ENCODE measurements at places on chromosomes 6 and 20.

- H3K36me3 ChIP-seq: peaks cover 35% of the 10 kb centered on the region
- H3K27me3 ChIP-seq: no peaks in the 10 kb centered on the region
- no peak for DNase-seq
- no peaks in the 10 kb centered on the region for H3K4me1 ChIP-seq
Measured at GRCh38 chr20:49291200-49291599, 13.3 kb upstream of the ZNFX1 start.

GRCh38 chr6:4655196-4656025 is 120.8 kb upstream of the CDYL start:
- no peak for DNase-seq
- H3K4me3 ChIP-seq: no peak overlapping the region
- H3K4me1 ChIP-seq: peaks cover 9% of the 10 kb centered on the region

GRCh38 chr20:31945785-31946184 is 6.1 kb downstream of the PDRG1 start:
- peaks cover 6% of the 10 kb centered on the region for H3K27me3 ChIP-seq
- peaks cover 16% of the 10 kb centered on the region for H3K4me1 ChIP-seq
- no peak overlapping the region for H3K27ac ChIP-seq
- peaks cover 17% of the 10 kb centered on the region for H3K36me3 ChIP-seq
- H3K4me3 ChIP-seq: no peak overlapping the region

GRCh38 chr6:32752580-32752979 is 10.8 kb downstream of the HLA-DQB2 start:
- no peak for DNase-seq
- no peaks in the 10 kb centered on the region for H3K36me3 ChIP-seq
- no peaks in the 10 kb centered on the region for H3K4me1 ChIP-seq
- no peaks in the 10 kb centered on the region for H3K27me3 ChIP-seq
- no peak overlapping the region for H3K4me3 ChIP-seq

DNA sequence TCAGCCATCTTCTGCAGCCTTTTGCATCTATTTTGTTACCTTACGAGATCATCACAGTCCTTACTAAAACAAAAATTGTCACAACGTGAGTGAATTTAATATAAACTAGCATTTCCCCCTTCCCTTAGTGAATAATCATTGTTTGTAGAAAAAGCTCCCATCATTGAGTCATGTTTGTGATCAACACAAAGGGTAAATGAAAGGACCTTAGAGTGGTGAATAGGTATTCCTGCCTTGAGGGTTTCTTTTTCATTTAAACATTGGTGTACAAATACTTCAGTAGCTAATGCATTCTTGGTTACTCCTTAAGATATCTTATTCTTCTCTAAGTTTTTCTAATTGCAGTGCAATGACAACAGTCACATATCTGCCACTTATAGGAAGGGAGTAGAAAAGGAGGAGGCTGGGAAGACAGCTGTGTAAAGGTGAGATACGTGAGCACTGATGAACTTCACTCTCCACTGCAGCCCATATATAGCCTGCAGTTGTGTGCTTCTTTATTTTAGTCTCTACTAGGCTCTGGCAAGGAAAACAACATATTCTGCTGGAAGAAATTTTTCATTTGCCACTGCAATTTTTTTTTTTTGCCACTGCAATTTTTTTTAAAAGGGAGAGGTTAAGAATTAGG is 27.8 kb downstream of the ADGRG6 start:
- H3K36me3 ChIP-seq: no peaks in the 10 kb centered on the region
- H3K27ac ChIP-seq: no peak overlapping the region
- no peaks in the 10 kb centered on the region for H3K27me3 ChIP-seq
- DNase-seq: no peak
- peaks cover 4% of the 10 kb centered on the region for H3K4me1 ChIP-seq
- H3K4me3 ChIP-seq: no peak overlapping the region

GRCh38 chr20:3199976-3200755 is 4.3 kb downstream of the DDRGK1 start:
- no peak overlapping the region for H3K27ac ChIP-seq
- peaks cover 3% of the 10 kb centered on the region for H3K27me3 ChIP-seq
- no peak for DNase-seq
- H3K36me3 ChIP-seq: peaks cover 7% of the 10 kb centered on the region

DNA sequence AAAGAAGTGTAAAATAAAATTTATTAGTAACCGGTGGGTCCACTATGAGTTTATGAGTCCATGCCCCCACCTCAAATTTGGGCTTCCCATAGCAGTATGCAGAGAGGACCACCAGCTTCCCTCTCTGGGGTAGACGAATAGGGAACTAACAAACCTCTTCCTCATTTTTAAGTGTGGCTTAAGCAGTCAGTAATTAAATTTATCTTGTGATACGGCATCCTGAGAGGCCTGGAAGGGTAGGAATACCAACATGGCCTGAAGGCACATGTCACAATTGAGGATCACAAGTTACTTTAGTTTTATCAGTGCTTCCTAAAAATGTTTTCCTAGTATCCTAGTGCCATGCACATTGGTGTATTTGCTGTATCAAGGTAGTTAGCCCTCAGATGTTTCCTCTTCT is 239.9 kb downstream of the HIVEP2 start:
- DNase-seq: no peak
- H3K4me1 ChIP-seq: no peaks in the 10 kb centered on the region
- H3K27ac ChIP-seq: no peak overlapping the region
- H3K4me3 ChIP-seq: no peak overlapping the region
- no peaks in the 10 kb centered on the region for H3K36me3 ChIP-seq

DNA sequence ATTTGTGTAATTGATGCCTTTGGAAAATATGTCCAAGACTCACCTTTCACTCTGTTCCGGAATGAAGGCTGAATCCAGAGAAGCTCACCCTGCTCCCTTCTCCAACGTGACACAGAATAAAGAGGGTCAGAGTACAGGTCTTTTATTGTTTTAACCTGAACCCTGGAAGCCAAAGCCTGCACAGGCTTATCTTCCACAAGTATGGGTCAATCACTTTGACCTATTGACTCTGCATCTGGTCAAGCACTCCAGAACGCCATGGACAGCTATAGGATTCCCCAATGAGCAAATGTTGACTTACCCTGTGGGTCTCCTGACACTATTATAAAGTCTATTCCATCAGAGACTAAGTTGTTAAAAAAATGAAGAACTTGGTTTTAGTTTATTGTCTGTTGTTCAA is 158.4 kb upstream of the MYLIP start:
- H3K27ac ChIP-seq: no peak overlapping the region
- no peaks in the 10 kb centered on the region for H3K4me1 ChIP-seq
- H3K4me3 ChIP-seq: no peak overlapping the region
- H3K27me3 ChIP-seq: no peaks in the 10 kb centered on the region
- no peaks in the 10 kb centered on the region for H3K36me3 ChIP-seq
- DNase-seq: no peak

- H3K27me3 ChIP-seq: no peaks in the 10 kb centered on the region
- no peak overlapping the region for H3K4me3 ChIP-seq
- peaks cover 5% of the 10 kb centered on the region for H3K4me1 ChIP-seq
- H3K27ac ChIP-seq: no peak overlapping the region
- peak; percentile 56 for DNase-seq
Measured at GRCh38 chr20:38187517-38187916, 22.4 kb upstream of the TGM2 start.

GRCh38 chr20:9129756-9130155 is 60.9 kb downstream of the PLCB4 start:
- no peaks in the 10 kb centered on the region for H3K4me1 ChIP-seq
- DNase-seq: no peak
- no peak overlapping the region for H3K27ac ChIP-seq
- H3K27me3 ChIP-seq: no peaks in the 10 kb centered on the region
- H3K36me3 ChIP-seq: peaks cover 12% of the 10 kb centered on the region

- H3K4me3 ChIP-seq: no peak overlapping the region
- no peak overlapping the region for H3K27ac ChIP-seq
- no peaks in the 10 kb centered on the region for H3K36me3 ChIP-seq
- DNase-seq: no peak
Measured at GRCh38 chr6:135581211-135581610, 83.7 kb upstream of the AHI1 start.

DNA sequence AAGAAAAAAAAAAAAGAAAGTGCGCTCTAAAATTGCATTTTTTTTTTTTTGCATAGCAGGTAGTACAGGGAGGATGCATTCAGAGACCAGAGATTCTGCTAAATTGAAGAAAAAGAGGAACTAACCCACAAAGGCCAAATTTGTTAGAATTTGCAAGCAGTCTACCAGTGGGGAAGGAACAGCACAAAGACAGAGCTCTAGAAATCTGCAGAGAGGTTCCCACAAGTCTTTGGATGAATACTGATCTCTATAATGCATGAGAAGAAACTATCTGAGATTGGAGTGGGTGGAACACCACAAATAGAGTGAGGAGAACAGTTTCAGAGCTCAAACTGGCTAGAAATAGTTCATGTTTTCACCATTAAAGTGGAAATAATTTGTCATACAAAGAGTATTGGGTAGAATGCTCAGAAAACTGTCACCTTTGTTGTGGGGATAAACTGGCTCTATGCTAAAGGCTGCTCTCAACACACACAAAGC is 79.6 kb upstream of the AHI1 start:
- no peak for DNase-seq
- H3K36me3 ChIP-seq: no peaks in the 10 kb centered on the region
- H3K4me3 ChIP-seq: no peak overlapping the region
- no peaks in the 10 kb centered on the region for H3K27me3 ChIP-seq

GRCh38 chr20:48919882-48920526 is 1.5 kb upstream of the ARFGEF2 start:
- H3K4me1 ChIP-seq: peaks cover 28% of the 10 kb centered on the region
- peak overlapping the region; percentile 99 for H3K27ac ChIP-seq
- peak overlapping the region; percentile 95 for H3K4me3 ChIP-seq
- peak; percentile 90 for DNase-seq
- peaks cover 18% of the 10 kb centered on the region for H3K27me3 ChIP-seq

GRCh38 chr6:142481466-142481865 is 179.7 kb downstream of the ADGRG6 start:
- no peak overlapping the region for H3K4me3 ChIP-seq
- H3K27ac ChIP-seq: no peak overlapping the region
- peaks cover 2% of the 10 kb centered on the region for H3K4me1 ChIP-seq
- H3K27me3 ChIP-seq: no peaks in the 10 kb centered on the region

GRCh38 chr20:50538276-50538675 is 28.1 kb downstream of the PTPN1 start:
- no peak overlapping the region for H3K27ac ChIP-seq
- no peak for DNase-seq
- H3K27me3 ChIP-seq: no peaks in the 10 kb centered on the region
- no peak overlapping the region for H3K4me3 ChIP-seq
- H3K36me3 ChIP-seq: no peaks in the 10 kb centered on the region
- H3K4me1 ChIP-seq: peaks cover 5% of the 10 kb centered on the region

- H3K36me3 ChIP-seq: peaks cover 5% of the 10 kb centered on the region
- H3K27ac ChIP-seq: no peak overlapping the region
- H3K27me3 ChIP-seq: no peaks in the 10 kb centered on the region
- H3K4me1 ChIP-seq: no peaks in the 10 kb centered on the region
- H3K4me3 ChIP-seq: no peak overlapping the region
Measured at GRCh38 chr20:45080867-45081624, 19.9 kb downstream of the KCNS1 start.

DNA sequence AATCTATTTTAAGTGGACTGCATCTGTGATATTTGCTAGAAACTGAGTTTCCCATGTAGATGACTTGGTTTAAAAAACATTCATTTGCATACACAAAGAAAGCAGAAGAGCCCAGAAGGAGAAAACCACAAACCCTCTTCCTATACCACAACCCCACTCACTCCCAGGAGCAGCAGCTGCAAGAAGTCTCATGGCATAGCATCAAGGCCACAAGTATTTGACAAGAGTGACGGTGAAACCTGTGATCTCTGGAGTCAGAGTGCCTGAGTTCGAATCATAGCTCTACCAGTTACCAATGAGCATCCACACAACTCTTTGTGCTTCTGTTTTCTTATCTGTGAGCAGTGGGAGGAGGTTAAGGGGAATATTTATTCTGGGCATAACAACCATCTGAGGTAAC is 44.7 kb upstream of the SIRPG start:
- no peak for DNase-seq
- no peaks in the 10 kb centered on the region for H3K27me3 ChIP-seq
- H3K27ac ChIP-seq: no peak overlapping the region
- H3K36me3 ChIP-seq: peaks cover 5% of the 10 kb centered on the region
- H3K4me3 ChIP-seq: no peak overlapping the region
- H3K4me1 ChIP-seq: no peaks in the 10 kb centered on the region

DNA sequence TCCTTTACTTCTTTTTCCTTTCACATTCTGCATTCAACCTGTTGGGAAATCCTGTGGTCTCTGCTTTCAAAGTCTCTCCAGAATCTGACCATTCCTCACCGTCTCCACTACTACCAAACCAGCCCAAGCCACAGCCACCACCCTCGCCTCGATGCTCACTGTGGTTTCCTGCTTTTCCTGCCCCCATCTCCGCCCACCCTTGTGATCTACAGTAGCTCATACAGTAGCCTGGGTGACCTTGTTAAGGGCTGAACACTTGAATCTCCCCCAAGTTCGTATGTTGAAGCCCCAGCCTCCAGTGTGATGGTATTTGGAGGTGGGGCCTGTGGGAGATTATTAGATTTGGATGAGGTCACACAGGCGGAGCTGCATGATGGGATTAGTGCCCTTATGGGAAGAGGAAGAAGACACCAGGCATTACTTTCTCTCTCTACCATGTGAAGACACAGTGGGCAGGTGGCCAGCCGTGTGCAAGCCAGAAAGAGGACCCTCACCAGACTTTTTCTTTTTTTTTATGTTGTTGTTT is 189.0 kb upstream of the UST start:
- no peak for DNase-seq
- H3K4me1 ChIP-seq: no peaks in the 10 kb centered on the region
- H3K27me3 ChIP-seq: peaks cover 2% of the 10 kb centered on the region
- no peak overlapping the region for H3K4me3 ChIP-seq
- no peak overlapping the region for H3K27ac ChIP-seq

All from glutamatergic neuron (in vitro differentiated cells).